ENCODE measurements at places on chromosomes 1 and 21. TPM values are rescaled to one million over a fixed set of nuclear protein-coding genes. Genes with fewer than 3 reads are reported as not detected.

GRCh38 chr1:62281922-62282555 is 37.2 kb downstream of the KANK4 start:
- no peak for DNase-seq

DNA sequence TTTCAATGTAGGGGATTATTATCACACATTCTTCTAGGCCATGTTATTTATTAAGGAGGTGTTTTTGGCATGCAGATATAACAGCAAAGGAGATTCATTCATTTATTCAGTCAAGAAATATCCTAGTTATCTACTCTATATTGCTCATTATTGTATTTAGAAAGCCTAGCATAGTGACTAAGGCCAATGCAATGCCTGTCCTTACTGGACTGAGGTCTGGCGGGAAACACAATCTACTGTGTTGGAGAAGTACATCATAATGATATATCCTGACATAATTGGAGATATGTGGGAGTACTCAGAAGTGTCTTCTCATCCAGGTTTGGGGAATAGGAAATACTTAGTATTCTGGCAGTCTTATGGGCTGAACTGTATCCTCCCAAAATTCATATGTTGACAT is 421.5 kb upstream of the USP24 start:
- DNase-seq, result no peak

- no peak for DNase-seq
Observed at GRCh38 chr1:109046671-109047070, 4.8 kb upstream of the WDR47 start.

- no peak for DNase-seq
Observed at GRCh38 chr1:184866586-184866985, 107.7 kb downstream of the NIBAN1 start.

- no peak for DNase-seq
Observed at GRCh38 chr1:19837866-19838265, 22.8 kb upstream of the RNF186 start.

DNA sequence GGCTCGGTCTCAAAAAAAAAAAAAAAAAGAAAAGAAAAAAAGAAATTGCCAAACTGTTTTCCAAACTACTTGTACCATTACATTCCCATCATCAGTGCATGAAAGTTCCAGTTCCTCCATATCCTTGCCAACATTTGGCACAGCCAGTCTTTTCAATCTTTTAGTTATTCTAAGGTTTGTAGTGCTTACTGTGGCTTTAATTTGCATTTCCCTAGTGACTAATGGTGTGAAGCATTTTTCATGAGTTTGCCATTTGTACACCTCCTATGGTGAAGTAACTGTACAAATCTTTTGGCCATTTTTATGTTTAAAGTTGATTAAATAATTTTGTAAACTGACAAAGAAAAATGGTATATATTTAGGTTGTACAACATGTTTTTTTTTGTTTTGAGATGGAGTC is 70.7 kb downstream of the DEGS1 start:
- DNase-seq, result no peak

- DNase-seq, result no peak
Observed at GRCh38 chr1:176626572-176627061, 163.6 kb downstream of the PAPPA2 start.

- DNase-seq, result no peak
Observed at GRCh38 chr1:71196685-71197084, 115.8 kb upstream of the ZRANB2 start.

DNA sequence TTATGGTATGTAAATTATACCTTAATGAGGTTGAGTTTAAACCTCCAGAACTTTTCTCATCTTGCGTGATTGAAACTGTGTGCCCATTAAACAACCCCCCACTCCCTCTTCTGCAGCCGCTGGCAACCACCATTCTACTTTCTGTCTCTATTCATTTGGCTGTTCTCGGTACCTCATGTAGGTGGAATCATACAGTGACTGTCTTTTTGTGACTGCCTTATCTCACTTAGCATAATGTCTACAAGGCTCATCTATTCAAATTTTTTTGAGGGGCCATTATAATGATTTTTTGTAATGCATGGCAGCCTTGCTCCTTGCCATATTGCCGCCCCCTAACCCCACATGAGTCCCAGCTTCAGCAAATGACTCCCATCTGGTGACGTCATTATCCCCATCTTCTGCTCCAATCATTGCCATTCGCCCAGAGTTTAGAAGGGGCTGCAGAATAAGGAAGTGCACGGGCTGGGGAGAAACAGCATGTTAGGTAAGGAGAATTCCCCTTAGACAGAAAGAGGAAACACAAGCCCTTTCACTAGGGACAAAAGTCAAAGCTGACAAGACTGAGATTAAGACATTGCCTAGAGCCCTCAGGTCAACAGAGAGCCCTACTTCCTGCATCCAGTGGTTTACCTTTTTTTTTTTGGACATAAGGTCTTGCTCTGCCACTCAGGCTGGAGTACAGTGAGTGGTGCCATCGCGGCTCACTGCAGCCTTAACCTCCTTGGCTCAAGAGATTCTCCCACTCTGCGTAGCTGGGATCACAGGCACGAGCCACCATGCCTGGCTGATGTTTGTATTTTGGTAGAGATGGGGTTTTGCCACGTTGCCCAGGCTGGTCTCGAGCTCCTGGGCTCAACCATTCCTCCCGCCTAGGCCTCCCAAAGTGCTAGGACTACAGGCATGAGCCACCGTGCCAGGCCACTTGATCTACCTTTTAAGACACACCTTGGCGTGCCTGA is 78.4 kb upstream of the ERRFI1 start:
- peak; percentile 4 for DNase-seq

- no peak for DNase-seq
Observed at GRCh38 chr1:65189576-65190115, 41.6 kb downstream of the AK4 start.

DNA sequence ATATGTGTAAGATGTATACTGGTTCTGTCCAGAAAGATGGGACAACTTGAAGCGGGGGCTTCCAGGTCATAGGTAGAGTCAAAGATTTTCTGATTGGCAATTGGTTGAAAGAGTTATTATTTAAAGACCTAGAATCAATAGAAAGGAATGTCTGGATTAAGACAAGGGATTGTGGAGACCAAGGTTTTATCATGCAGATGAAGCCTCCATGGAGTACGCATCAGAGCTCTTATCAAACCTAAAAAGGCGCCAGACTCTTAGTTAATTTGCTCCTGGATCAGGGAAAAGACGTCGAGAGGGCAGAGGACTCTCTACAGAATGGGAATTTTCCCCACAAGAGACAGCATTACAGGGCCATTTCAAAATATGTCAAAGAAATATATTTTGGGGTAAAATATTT is 23.7 kb upstream of the ETV3 start:
- DNase-seq, result no peak

DNA sequence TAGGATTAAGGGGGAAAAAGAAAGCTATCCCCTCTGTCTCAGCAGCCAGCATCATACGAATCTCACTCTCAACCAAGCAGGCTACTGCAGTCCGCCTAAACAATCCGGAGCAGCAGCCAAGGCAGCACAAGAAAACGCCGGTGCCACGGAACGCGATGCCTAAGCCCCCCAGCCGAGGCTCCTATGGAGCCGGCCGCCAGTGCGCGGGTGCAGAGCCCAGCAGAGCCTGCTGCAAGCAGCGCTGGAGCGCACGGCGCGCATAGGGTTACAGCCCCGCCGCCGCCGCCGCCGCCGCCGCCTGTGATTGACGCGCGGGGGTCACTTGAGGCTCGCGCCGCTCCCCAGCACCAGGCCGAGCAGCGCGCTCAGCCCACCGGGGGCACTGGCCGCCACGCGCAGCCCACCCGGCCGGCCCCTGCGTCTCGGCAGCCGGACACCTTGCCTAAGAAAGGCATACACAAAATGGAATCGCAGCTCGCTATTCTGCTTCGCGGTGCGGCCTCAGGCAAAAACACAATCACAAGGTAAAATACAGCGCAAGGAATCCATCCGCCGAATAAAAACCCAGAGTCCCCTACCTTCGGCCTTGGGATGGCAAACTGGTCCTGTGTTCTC is 780 bp downstream of the HIVEP3 start:
- peak; percentile 3 for DNase-seq

GRCh38 chr1:176896216-176896615 is 268.3 kb downstream of the ASTN1 start:
- DNase-seq, result no peak

DNA sequence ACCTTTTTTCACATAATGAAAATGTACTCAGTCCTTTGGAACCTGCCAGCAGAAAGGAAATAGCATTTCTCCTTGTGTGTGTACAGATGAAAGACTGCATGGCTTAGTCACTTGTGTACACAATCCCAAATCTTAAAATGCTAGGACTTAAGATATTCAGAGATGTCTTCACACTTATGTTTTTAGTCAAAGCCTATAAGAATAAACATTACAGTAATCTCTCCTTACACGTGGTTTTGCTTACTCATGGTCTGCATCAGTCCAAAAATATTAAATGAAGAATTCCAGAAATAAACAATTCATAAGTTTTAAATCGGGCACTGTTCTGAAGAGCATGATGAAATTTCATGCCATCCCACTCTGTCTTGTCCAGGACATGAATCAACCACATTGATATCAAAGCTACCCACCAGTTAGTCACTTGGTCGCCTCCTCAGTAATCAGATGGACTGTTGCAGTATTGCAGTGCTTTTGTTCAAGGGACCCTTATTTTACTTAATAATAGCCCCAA is 75.7 kb upstream of the RRP15 start:
- DNase-seq, result no peak

- DNase-seq, result no peak
Observed at GRCh38 chr21:38377165-38378088, 120.6 kb downstream of the KCNJ15 start.

DNA sequence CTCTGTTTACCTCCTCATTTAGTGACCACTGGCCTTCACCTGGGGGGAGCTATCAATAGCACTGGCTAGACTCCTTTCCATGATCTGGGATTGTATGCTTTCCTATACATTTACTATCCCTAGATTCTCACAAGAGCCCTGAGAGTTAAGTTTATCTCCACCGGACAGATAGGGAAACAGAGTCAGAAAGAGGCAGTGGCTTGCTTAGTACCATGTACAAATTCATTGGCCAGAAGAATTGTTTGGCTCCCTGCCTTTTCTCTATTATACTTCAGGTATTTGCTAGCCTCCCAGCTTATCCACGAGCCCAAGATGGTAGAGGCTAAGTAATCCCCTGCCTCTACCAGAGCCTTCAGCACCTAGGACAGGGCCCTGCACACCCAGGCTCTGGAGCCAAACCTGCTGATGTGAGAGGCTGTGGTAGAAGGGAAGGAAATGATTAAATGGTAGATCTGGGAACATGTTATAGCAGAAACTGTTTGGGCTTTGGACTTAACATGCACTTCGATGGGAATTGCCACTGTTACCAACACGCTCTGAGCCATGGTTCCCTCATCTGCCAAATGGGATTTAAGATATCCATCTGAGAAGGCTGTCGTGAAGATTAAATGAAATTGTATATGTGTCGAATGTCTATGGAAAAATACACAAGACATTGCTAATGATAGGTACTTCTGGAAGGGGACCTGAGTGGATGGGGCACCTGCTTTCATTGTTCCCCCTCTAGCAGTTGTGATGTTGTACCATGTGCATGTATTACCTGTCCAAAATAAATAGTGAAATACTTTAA is 3.1 kb upstream of the BLACAT1 start:
- no peak for DNase-seq

DNA sequence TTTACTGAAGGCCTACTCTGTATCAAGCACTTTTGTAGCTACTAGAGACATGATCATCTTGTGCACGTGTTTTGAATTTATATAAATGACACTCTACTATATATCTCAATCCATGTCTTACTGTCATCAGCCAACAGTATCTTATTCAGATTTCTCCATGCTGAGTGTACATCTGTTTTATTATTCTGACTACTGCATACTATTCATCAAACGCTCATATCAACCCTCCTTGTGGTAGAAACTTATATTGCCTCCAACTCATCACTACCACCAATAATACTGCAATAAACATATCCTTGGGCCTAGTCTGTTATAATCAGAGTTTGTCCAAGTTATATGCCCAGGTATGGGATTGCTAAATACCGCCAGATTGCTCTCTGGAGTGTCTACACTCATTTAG is 81.6 kb upstream of the IRF2BP2 start:
- no peak for DNase-seq

DNA sequence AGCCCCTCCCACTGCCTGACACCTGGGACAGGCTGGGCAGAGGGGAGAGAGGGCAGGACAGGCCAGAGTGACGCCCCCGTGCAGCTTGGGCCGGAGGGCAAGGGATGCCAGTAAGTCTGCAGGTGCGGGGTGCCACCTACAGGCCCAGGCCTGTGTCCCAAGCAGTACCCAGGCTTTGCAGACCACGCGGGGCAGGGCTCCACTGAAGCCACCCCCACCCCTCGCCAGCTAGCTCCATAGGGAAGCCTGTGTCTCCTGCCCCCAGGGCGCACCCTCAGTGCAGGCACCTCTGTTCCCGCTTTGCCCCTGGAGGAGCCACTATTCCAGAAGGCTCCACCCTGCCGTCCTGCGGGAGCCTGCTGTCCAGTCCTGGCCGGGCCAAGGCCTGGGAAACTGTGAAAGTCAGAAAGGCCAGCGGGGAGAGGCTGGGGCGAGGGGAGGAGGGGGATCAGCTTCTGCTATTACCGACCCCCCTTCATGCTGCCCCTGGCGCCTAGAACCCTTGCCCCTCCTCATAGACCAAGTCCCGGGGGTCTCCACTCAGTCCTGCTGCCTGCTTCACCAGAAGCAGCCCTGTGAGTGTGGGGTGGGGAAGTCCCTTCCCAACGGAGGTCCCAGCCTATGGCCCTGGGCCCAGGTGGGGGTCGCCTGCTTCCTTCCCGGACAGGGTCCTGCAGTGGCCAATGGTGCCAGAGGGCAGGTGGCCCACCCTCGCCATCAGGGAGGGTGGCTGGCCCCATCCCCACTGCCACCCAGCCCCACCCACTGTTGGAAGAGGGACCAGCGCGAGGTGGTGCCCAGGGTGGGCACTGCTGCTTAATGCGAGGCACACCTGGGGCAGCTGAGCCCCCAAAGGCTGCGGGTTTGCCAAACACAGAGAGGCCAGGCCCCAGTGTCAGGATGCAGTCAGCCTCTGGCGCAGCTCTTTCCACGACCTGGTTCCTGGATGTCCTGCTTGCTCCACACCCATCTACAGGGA is 54.4 kb downstream of the KCNAB2 start:
- no peak for DNase-seq

DNA sequence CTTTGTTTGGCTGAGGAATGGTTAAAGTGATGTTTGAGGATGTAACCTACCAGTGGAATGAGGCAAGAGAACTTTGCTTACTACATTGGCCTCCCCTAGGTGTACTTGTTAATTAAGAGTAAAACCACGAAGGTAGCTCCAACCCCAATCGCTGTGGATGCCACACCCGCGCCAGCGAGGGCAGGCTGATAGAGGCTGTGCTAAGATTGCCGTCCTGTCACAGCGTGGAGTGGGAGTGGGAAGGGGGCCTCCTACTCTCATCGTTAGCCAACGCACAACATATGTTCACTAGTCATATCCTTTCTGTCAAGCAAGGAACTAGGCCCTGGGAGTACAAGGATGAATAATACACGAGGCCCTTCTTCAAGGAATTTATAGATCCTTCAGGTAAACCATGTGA is 99.6 kb downstream of the RUNX1 start:
- no peak for DNase-seq

Gene RBP7
- polyA plus RNA-seq, result not detected

Gene SERPINC1
- not detected for polyA plus RNA-seq

Gene KRTAP10-1
- not detected for polyA plus RNA-seq

Gene OR2T11
- polyA plus RNA-seq, result 0.18 TPM

Gene KRTAP21-2
- polyA plus RNA-seq, result not detected
